Large intestine (tissue), 12 donors: ENCODE measurements at places on chromosomes 4 and X. TPM values are rescaled to one million over a fixed set of nuclear protein-coding genes. Genes with fewer than 3 reads are reported as not detected.

The ZDHHC15 gene
- 1.5 TPM for polyA plus RNA-seq

The UPF3B gene
- polyA plus RNA-seq = 17.0 TPM

DNA sequence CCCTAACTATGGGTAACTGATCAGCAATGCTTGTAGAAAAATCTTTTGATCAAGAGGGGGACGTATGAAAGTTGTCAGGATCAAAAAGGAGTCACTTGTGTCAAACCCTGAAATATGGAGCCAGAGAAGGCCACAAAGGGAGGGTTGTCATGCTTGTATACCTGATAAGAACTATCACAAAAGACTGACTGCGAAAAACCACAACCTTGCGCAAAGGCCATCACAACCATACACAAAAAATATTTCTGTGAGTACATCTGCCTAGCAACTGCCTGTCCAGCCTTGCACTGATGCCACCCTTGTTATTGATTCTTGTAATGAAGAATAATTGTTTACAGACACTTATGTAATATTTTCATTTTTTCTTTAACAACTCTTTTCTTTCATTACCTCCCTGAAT is 22.8 kb upstream of the EIF4E start:
- no peak overlapping the region for H3K27ac ChIP-seq
- no peak overlapping the region for H3K4me3 ChIP-seq
- no peaks in the 10 kb centered on the region for H3K4me1 ChIP-seq
- H3K36me3 ChIP-seq = no peaks in the 10 kb centered on the region
- no peak for DNase-seq

DNA sequence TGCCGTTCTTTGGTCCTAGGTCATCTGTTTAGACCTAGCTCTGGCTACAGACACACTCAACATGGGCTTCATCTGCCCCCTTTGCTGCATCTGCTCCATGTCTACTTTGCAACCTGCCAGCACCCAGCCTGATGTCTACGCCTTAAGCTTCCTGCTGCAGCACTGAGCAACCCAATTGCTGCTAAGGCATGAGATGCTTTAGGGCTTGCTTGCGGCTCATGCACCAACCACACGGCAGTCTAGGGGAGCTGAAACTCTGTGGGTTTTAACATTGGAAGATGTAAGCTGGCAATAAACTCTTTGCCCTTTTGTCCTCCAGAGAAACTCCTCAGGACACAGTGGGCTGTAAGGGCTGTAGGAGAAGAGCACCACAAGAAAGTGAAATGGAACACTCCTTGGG is 11.7 kb upstream of the CLNK start:
- H3K27ac ChIP-seq = no peak overlapping the region
- H3K4me1 ChIP-seq = no peaks in the 10 kb centered on the region
- no peaks in the 10 kb centered on the region for H3K36me3 ChIP-seq
- no peak for DNase-seq

GRCh38 chrX:134715930-134716619 is 57.8 kb upstream of the PLAC1 start:
- no peaks in the 10 kb centered on the region for H3K27me3 ChIP-seq
- no peak overlapping the region for H3K4me3 ChIP-seq
- H3K4me1 ChIP-seq = no peaks in the 10 kb centered on the region

DNA sequence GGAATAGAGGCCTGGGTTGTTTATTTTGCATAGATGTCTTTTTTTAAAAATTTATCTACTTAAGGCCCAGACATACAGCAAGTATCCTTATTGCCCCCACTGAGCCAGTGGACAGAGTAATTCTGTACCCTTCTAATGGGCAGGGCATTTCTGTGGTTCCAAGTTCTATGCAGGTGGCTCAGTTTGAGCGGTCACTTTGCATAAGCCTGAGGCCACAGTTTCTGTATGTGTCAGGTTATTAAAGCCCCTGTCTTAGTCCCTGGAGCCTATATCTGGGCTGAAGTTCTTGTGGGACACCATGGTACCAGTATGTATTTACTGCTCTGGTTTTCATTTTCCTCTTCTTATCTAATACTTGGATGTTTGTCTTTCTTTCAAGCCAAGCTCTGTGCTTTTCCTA is 168.8 kb downstream of the MID1IP1 start:
- H3K4me3 ChIP-seq = no peak overlapping the region
- H3K27ac ChIP-seq = no peak overlapping the region
- H3K36me3 ChIP-seq = no peaks in the 10 kb centered on the region

- no peaks in the 10 kb centered on the region for H3K4me1 ChIP-seq
- H3K27me3 ChIP-seq = no peaks in the 10 kb centered on the region
- DNase-seq = no peak
- H3K36me3 ChIP-seq = no peaks in the 10 kb centered on the region
Measured at GRCh38 chr4:10741961-10742699, 57.6 kb upstream of the CLNK start.

DNA sequence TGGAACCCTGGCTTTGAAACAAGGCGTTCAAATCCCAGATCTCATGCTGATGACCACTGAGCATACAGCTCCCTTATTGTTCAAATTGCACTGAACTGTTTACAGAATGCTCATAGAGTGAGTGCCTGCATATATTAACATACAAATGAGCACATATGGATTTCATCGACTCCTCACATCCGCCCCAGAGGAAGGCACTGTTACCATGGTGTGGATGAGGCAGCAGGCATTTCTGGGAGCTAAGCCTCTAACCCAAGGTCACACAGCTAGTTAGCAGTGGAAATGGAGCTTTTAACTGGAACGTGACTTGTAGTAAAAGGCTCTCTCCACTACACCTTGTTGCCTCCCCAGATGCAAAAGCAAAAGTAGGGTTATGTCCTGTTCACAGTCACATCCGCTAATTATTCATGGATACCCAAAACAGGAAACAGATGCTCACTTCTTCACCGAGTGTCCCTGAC is 289.7 kb downstream of the STK32B start:
- H3K27me3 ChIP-seq = no peaks in the 10 kb centered on the region
- H3K27ac ChIP-seq = no peak overlapping the region
- no peaks in the 10 kb centered on the region for H3K36me3 ChIP-seq
- H3K4me1 ChIP-seq = no peaks in the 10 kb centered on the region
- DNase-seq = no peak

DNA sequence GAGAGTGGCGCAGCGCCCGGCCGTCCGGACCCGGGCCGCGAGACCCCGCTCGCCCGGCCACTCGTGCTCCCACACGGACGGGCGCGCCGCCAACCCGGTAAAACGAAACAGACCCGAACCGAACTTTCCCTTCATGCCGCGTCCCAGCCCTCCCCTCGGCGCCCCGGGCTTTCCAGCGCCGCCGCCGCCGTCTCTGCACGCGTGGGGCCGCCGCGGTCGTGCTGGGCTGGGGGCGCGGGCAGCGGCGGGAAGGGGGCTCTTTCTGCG is 222 bp downstream of the SMAD1 start:
- peaks cover 11% of the 10 kb centered on the region for H3K4me1 ChIP-seq
- no peak for DNase-seq
- H3K4me3 ChIP-seq = peak overlapping the region; percentile 66
- peak overlapping the region; percentile 89 for H3K27ac ChIP-seq
- no peaks in the 10 kb centered on the region for H3K27me3 ChIP-seq
